ENCODE measurements at places on chromosomes 4 and X.

DNA sequence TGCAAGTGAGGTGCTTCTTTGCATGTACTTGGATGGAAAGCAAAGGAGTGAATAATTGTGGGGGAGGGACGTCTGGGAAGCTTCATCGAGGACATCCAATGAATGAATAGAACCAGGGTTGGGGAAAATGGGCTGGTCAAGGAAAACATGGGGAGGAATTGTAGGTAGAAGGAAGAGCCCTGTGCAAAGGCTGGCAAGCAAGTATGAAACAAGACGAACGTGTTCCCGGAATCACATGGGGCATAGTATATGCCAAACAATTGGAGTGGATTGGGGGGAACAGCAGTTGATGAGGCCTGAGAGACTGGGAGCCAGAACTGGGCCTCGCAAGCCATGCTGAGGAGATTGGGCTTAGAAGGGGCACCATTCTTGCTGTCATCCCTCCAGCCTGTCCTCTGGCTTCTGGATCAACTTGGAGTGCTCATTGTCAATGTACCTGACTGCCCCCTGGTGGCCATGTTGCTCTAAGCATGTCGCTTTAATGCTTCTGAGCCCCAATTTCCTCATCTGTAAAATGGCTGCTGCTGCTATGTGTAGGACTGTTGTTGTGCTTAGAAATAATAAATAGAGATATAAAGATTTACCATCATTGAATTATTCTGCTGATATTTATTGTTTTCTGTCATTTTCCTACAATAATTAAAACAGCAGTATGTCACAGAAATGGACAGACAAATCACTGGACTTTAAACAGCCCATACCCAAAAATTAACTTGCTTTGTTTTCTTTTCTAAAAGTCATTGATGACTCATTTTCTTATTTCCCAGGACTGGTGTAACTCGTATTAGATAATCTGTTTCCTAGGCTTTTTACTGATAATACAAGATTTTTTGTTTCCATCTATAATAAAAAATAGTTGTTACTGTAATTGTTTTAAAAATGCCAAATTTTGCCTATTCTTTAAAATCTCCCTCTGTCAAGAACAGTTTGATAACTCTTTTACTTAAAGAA is 66.4 kb downstream of the JADE3 start:
- peak; percentile 72 for DNase-seq

DNA sequence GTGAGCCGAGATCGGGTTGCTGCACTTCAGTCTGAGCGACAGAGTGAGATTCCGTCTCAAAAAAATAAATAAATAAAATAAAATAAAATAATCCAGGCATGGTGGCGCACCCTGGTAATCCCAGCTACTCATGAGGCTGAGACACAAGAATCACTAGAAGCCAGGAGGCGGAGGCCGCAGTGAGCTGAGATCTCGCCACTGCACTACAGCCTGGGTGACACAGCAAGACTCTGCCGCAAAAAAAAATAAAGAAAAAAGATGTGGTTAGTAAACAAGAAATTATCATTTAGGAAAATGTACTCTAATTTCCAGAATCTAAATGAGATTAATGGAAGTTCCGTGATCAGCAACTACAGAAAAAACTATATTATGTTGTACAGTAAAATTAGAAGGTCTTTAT is 14.5 kb upstream of the LRBA start:
- DNase-seq: no peak

DNA sequence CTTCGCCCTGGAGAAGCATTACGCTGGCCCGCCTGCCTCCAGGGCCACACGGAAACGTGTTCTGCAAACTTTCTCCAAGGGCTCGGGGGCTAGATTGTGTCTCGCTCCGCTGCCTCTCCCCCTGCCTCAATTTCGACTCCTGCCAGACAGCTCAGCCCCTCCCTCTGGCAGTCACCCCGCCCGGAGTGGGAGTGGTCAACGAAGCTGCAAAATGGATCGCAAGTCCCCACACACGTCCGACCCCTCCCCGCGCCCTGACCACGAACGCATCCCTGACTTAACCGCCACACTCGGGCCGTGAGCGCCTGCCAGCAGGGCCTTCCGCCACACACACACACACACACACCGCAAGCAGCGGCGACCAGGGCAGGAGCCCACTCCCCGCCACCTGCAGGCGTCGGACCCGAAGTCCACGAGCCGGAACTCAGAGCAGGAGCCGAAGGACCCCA is 47.0 kb upstream of the NKAP start:
- DNase-seq: no peak

DNA sequence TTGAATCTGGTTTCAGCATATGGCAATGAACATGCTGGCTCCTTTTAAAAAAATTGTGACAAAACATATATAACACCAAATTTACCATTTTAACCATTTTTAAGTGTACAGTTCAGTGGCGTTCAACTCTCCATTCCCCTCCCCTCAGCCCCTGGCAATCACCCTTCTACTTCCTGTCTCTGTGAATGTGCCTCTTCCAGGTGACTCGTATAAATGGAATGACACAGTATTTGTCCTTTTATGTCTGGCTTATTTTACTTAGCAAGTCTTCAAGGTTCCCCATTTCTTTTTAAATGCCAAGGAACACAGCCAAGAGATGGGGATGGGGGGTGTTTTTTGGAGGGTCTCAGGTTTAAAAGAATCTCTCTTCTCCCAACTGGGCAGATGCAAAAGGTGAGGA is 35.4 kb upstream of the BCLAF3 start:
- no peak for DNase-seq

GRCh38 chr4:166498546-166498945 is 625.5 kb downstream of the TLL1 start:
- no peak for DNase-seq

DNA sequence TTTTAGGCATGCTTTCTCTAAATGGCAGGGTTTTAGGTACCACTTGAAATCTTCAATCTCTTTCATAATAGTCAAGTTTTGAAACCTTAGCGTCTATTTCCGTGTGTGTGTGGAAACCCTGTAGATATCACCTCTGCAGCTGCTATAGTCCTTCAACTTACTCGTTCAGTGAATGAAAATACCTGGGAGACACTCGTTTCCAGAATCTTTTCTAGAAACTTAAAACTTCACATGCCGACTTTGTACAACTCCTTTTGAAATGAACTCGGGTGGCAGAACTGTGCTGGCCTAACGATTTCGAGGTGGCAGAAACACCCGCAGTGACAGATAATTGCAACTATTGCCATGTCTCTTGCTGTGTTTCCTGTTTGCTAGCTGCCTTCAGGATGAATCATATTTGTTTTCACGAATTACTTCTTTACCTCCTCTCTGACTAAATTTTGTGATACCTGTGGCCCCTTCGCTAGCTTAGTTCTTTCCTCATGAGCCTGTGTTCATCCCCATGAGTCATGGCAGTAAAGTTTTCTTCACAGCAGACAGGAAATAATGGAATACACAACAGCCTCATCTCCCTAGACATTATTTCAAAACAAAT is 104.7 kb upstream of the SMIM10 start:
- DNase-seq: no peak

- DNase-seq: no peak
Measured at GRCh38 chr4:145898926-145899531, 39.6 kb downstream of the ZNF827 start.

DNA sequence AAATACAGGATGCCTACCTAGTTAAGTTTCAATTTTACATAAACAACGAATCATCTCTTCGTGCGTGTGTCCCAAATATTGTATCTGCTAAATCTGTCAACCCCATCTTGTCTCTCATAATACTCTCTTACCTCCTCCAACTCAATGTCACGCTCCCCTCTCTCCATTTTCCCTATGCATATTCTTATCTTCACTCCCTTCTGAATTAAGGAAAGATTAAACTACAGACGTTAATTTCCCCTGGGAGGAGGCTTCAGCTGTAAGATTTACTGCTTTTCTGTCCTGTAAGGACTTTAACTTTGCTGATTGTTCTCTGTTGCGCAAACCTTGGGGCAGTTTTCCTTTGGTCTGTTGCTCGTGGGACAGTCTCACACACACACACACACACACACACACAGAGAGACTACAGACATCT is 455 bp upstream of the ABCB7 start:
- no peak for DNase-seq

- no peak for DNase-seq
Measured at GRCh38 chrX:3462166-3462508, 115.7 kb upstream of the MXRA5 start.

GRCh38 chr4:52748432-52748831 is 2.8 kb downstream of the ERVMER34-1 start:
- DNase-seq: peak; percentile 8

GRCh38 chr4:102554482-102554881 is 53.3 kb downstream of the NFKB1 start:
- DNase-seq: no peak

- peak; percentile 49 for DNase-seq
Measured at GRCh38 chr4:2798399-2799223, 5.7 kb downstream of the SH3BP2 start.

DNA sequence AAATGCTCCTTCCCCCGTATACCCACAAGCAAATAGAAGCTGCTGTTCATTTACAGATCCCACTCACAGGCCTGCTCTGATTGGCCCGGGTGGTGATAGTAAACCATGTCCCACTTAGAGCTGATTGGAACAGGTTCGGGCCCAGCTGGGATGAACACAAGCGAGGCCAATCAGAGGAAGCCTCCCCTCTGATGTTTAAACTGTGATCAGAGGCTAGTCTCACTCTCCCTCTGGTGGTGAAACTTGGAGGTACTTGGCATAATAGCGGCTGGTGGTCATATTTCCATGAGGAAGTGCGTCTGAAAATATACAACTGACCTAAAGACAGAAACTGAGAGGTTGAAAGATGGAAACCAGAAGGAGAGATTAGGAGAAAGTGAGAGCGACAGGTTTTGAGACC is 51.5 kb upstream of the TRPC3 start:
- DNase-seq: peak; percentile 31

- DNase-seq: peak; percentile 11
Measured at GRCh38 chr4:87838890-87839591, 6.3 kb downstream of the MEPE start.

GRCh38 chr4:100754751-100755150 is 236.9 kb upstream of the EMCN start:
- DNase-seq: no peak

DNA sequence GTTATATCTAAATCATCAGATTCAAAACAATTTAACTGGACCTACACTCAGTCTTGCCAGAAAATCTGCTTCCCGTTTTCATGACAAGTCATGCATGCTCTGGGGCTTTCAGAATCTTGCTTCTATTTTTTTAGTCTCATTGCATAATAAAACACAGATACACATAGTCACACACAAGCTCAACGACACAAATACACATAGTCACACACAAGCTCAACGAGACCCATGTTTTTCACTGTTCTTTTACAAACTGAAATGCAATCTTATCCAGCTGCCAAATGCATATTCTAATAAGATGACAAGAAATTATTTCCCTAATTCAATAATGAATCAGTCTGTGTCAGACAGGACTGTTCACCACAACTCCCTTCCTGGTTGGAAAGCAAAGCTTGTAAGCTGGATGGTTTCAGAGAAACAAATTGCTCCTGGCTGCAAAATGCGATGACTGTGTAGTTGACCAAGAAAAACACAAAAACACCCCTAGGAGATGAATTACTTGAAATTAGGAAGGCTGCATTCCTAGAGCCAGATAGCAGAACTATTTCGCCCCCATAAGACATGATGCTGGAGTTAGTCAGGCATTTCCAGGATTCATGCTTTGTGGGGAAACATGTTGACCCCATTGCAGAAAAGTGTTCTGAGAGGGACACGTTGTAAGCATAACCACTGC is 208.7 kb downstream of the CHIC2 start:
- DNase-seq: no peak

DNA sequence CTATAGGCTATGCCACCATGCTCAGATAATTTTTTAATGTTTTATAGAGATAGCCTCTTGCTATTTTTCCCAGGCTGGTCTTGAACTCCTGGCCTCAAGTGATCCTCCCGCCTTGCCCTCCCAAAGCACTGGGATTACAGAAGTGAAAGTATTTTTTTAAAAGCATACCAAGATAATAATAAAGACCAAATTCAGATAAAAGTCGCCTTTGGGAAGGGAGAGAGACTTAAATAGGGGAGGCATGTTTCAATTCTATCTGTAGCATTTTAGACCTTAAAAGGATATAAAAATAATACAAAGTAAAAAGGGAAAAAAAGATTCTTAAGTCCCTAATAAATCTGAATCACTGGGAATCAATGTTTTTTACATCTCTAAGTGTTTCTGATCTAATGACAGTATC is 108.9 kb downstream of the AFAP1 start:
- no peak for DNase-seq

DNA sequence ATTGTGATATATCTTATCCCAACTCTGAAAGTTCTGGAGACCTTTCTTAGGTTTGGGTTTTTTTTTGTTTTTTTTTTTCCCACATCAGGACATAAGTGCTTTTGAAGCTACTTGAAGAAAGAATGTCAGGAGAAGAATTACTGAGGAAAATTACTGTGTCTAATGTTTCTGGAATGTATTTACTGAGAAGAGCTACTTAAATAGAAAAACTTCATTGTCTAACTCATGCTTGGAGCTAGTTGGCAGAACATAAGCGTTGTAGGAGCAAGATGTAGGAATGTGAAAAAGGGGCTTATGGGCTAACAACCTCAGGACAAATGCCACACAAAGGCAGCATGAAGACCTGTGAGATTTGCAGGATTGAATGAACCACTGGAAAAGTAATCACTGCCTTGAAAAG is 166.6 kb upstream of the GLRA2 start:
- DNase-seq: no peak

- no peak for DNase-seq
Measured at GRCh38 chr4:37890801-37891259, at the start of gene TBC1D1. Gene TBC1D1 (plus strand): TSS chr4:37891084. CDS start chr4:37902096, 11,012 bp downstream.

GRCh38 chr4:1375051-1375721 is 28.2 kb downstream of the UVSSA start:
- DNase-seq: no peak

- DNase-seq: no peak
Measured at GRCh38 chr4:139943277-139943676, 210.7 kb downstream of the MAML3 start.

DNA sequence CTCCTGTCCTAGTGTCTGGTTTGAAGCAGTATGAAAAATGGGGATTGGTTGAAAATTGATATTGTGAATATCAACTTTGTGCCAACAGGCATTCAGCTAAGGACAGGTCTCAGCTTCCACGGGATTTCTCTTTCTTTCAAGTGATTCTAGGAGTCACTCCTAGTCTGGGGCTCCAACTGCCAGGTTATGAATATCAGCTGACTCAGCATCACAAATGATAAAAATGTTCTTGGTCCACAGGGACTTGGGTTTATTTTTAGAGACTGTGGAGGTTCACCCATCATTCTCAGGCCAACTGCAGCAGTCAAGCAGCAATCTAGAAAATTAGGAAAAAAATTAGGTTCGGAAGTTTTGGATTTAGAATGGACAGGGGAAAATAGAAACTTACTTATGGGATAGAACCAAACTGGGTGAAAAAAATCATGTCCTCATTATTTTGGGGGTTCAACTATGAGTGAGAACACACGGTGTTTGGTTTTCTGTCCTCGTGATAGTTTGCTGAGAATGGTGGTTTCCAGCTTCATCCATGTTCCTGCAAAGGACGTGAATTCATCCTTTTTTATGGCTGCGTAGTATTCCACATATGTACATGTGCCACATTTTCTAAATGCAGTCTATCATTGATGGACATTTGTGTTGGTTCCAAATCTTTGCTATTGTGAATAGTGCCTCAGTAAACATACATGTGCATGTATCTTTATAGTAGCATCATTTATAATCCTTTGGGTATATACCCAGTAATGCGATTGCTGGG is 29.0 kb upstream of the TCP11X1 start:
- no peak for DNase-seq

- DNase-seq: no peak
Measured at GRCh38 chr4:86717651-86718050, 123.5 kb downstream of the PTPN13 start.

GRCh38 chrX:31543634-31544033 is 471.8 kb upstream of the FTHL17 start:
- DNase-seq: no peak

- DNase-seq: peak; percentile 85
Measured at GRCh38 chr4:78775303-78776078, 659 bp upstream of the BMP2K start.

All from Jurkat, Clone E6-1 (cell line).